ENCODE measurements at places on chromosomes 13 and 19.
A peak's percentile ranks its signal among the peaks of the same experiment; 100 is the strongest.

GRCh38 chr19:16261584-16262368, 62.9 kb upstream of the KLF2 start:
- no peak for DNase-seq

GRCh38 chr19:3699741-3700241, 477 bp downstream of the PIP5K1C start:
- DNase-seq: no peak

DNA sequence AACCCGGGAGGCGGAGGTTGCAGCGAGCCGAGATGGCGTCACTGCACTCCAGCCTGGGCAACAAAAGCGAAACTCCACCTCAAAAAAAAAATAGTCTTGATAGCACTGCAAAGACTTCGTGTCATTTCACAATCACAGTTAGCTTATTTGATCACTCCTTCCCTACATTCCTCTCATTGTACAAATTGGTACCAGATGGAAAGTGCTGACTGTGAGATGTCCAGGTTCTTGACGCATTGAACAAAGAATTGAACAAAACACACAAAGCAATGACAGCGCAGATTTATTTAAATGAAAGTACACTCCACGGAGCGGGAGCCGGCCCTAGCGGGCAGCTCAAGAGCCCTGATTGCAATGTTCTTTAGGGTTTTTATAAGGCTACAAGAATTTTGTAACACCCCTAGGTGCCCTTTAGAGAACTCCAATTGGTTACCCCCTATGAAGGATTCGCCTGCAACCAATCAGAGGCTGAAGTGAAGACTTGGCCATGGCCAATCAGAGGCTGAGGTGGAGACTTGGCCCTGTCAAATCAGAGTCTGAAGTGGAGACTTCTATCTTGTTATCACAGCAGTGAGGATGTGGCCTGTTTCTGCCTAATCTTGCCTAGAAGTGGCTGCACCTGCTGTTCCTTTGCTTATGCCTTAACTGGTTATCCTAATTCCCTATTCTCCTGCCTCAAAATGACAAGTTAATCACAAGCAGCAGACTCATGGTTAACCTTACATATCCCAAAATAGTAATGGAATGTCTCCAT, 16.7 kb downstream of the ZNF556 start:
- DNase-seq: no peak

GRCh38 chr19:4061683-4062418, 4.8 kb downstream of the ZBTB7A start:
- DNase-seq: no peak

GRCh38 chr19:35098413-35099049, 17.1 kb upstream of the FXYD3 start:
- no peak for DNase-seq

GRCh38 chr13:28630869-28631268, 28.1 kb upstream of the POMP start:
- no peak for DNase-seq

GRCh38 chr19:7648265-7649014, 11.5 kb downstream of the STXBP2 start:
- DNase-seq: no peak

DNA sequence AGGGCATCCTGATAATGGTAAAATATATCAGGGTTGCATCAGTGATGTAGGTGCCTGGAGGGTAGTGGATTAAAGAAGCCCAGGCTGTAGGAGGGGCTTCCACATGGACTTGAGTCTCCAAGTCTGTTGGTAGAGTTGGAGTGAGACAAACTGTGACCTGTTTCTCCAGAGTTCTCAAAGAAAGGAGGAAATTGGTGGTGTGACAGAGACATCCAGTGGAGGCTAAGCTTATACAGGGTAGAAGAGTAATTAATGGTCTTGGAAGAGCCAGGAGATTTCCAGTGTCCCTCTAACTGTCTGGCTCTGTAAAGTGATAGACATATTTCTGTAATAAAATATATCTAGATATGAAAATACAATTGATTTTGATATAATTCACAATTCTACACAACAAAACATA, 61.1 kb downstream of the GPC5 start:
- DNase-seq: peak; percentile 1

DNA sequence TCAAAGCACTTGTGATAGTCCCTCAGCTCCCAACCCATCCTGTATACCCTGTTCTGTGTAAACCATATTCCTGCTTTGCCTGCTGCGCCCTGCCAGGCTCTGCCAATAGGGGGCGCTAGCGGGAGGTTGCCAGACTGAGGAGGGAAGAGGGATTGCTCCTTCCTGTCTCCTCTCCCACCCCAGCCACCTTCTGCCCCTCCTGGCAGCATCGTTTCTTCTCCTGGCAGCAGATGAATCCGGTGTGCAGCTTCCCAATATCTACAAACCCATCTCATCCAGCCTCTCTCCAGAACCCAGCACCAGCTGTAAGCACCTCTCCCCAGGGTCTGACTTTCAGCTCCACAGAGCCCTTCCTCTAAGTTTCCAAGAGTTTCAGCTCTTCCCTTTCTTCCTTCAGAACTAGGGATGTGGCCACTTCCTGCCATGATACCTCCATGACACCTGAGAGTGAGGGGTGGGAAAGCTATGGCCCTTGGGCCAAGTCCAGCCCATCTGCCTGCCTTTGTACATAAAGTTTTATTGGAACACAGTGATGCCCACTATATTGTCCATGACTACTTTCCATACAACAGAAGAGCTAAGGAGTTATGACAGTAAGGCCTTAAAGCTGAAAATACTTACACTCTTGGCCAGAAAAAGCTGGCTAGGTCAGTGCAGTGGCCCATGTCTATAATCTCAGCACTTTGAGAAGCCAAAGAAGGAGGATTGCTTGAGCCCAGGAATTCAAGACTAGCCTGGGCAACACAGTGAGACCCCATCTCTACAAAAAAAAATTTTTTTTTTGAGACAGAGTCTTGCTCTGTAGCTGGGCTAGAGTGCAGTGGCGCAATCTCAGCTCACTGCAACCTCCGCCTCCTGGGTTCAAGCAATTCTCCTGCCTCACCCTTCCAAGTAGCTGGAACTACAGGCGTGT, 34.5 kb upstream of the ATP1A3 start:
- peak; percentile 11 for DNase-seq

DNA sequence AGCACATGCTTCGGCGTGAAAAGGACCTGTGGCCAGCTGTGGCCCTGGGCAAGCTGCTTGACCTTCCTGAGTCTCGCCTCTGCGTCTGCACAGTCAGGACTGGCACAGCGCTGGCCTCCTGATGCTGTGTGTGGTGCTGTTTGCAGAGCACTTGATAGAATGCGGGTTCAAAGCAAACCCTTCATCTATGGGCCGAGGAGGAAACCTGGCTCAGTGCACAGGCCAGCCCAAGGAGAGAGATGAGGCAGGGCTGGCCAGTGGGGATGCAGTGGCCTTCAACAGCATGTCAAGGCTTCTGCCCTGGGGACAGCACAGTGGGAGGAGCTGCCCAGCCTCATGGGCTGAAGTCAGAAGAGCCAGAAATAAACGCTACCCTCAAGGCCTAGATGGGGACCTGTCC, 21.3 kb upstream of the VSTM2B start:
- DNase-seq: no peak

DNA sequence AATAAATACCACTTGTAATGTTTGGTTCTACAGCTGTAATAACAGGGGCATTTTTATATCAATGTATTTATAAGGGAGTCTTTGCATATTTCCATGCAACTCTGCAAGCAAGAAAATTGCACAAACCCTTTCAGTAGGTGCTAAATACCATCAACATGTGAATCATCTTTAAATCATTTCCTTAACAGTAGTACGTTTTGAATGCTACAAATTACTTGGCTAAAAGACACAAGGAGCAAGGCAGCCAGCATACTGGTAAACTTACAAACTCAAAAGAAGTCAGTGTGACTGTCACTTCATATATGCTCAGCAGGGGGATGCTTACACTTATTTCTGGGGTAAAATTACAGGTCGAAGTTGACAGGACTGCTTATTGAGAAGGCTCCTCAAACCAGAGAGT, 402.4 kb downstream of the EFNB2 start:
- no peak for DNase-seq

GRCh38 chr13:42950181-42950580, 41.9 kb downstream of the EPSTI1 start:
- no peak for DNase-seq

DNA sequence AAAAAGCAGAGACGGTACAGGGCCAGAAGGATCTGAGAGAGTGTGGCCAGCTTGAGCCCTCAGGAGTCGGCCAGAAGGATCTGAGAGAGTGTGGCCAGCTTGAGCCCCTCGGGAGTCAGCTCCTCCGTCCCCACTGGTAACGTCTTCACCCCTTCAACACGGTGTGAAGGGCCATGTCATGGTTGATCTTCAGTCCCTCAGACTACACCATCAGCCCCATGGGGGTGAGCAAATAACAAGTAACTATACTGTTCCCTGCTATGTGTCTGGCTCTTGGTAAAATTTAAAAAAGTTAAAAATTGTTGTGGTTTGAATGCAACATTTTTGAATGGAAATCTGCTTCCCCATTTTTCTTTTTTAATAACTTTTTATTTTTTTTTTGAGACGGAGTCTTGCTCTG, 1.6 kb upstream of the ZNF8 start:
- DNase-seq: no peak

DNA sequence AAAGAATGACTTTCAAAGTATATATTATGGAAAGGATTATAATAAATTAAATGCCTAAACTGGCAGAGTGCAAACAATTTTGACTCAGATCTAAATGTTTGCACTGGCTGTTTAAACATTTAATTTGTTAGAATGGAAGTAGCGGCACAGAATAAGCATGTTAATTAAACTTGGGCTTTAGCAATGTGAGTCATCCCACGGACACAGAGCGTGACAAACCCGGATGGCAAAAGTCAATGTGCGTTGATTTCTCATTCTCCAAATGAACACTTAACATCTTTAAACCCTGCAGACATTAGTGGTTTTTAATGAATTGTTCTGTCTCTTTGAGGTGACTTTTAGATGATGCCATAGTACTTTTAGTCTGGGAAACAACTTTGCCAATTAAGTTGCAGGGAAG, 38.4 kb downstream of the PCDH8 start:
- no peak for DNase-seq

- no peak for DNase-seq
Measured at GRCh38 chr19:5494773-5495172, 39.6 kb downstream of the ZNRF4 start.

- no peak for DNase-seq
Measured at GRCh38 chr13:107456431-107456830, 758.9 kb downstream of the LIG4 start.

- DNase-seq: no peak
Measured at GRCh38 chr13:106471957-106472543, 63.4 kb downstream of the EFNB2 start.

DNA sequence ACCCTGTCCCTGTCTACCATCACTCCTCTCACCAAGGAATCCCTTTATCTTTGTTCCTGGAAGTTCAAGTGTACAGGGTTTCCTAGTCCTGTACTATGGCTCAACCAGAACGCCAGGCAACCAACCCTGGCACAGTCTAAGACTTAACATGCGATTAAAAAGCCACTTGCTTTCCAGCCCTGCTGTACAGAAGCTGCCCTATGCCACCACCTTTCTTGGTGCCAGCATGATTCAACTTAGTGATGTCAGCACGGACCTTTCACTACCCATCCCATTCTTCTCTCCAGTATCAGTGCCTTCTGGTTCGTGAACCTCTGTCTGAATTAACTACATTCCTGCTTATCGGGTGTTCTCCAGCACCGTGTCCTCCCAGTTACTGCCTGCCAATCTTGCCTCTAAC, 151.1 kb downstream of the KLF12 start:
- DNase-seq: no peak

- no peak for DNase-seq
Measured at GRCh38 chr19:9436358-9436757, 985 bp upstream of the ZNF266 start.

DNA sequence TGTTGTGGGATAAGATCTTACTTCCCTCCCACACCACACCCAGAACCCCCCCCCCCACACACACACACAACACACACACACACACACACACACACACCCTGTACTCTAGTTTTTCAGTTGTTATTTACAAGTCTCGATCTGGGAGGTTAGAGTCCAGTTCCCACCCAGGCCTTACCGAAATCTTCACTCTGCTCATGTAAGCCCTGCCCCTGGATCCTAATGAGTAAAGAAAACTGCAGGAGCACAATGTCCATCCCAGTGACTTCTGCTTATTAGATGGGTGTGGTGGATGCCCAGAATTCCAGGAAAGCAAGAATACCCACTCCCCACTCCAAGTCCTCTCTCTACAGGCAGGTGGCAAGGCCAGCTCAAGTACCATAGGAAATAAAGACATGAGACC, 23.0 kb downstream of the STARD13 start:
- DNase-seq: no peak

GRCh38 chr13:78103936-78104335, 185.3 kb upstream of the EDNRB start:
- DNase-seq: no peak

- no peak for DNase-seq
Measured at GRCh38 chr13:111338841-111339240, 18.4 kb downstream of the TEX29 start.

GRCh38 chr13:74597526-74597925, 463.3 kb upstream of the KLF12 start:
- DNase-seq: no peak

GRCh38 chr13:112980434-112980833, 11.4 kb downstream of the MCF2L start:
- DNase-seq: no peak

GRCh38 chr19:8209462-8210378, 550 bp downstream of the CERS4 start:
- DNase-seq: peak; percentile 89

DNA sequence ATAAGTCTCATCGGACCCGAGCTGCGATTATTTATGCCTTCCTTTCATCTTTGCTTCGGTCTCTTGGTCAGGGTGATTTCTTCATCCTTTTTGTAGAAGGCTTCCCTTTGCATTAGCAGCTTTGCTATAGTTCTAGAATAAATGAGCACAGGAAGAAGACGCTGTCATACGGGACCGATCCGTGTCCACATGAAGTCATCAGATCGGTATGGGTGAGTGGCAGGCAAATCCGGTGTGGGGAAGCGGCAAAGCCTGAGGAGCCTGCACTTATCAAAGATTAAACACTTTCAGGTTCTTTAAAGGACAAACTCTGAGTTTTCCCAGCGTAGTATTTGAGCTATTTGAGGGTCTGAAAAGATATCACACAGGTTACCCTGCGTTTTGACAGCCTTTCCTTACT, 119.3 kb downstream of the IRS2 start:
- DNase-seq: no peak

DNA sequence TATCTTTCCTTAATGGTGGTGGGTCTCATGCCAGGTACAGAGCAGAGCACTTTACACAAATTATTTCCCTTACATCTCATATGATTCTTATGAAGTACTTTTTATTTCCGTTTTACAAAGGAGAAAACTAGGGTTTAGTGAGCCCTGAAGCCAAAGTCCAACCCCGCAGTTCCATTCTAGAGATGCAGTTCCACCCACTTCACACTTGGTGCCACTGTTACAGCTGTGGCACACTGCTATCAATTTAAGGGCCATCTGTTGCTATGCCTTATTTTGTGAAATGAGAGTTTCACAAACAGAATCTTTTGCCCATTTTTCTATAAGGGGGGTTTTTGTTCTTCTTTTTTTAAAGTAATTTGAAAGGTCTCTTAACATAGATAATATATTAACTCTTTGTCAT, 12.9 kb downstream of the MIPEP start:
- no peak for DNase-seq

DNA sequence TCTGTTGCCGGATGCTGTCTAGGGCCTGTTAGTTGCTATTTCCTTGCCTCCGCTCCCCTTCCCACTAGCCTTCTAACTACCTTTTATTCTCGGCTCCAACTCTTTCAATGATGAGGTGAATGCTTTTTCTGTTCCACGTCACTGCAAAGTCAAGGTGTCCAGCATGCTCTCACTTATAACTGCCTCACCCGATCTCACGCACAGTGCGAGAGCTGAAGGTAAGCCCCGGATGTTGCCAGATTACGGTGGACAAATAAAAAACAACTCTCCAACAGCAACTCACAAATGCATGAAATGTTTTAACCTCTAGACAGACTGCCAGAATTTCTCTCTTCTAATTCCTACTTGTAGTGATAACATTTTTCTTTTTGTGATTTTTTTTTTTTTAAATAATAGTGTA, 169.9 kb downstream of the STK24 start:
- no peak for DNase-seq

All from CD4-positive, alpha-beta T cell treated with Interleukin-12 subunit alpha and Interleukin-12 subunit beta, for 1 hour (primary cell).